ENCODE measurements at places on chromosomes 3 and 15.
A peak's percentile ranks its signal among the peaks of the same experiment; 100 is the strongest.

DNA sequence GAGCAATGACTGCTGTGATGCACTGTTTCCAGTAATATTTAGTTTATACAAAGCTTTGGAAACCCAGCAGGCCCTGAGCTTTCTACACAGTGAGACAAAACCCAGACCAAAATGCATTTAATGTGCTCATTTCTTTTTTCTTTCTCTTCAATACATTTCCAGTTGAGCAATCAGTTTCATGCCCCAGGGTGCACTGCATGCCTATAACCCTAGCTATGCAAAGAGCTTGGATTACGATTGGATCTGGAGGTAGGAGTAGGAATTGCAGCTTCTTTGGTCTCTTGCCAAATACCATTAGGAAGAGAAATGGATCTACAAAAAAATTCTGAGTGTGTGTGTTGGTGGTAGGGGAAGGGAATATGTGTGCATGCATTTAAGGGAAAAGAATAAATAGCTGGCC is 1001.4 kb downstream of the SQOR start:
- no peak for DNase-seq

GRCh38 chr15:85003593-85004312 is 22.1 kb downstream of the PDE8A start:
- no peak for DNase-seq

DNA sequence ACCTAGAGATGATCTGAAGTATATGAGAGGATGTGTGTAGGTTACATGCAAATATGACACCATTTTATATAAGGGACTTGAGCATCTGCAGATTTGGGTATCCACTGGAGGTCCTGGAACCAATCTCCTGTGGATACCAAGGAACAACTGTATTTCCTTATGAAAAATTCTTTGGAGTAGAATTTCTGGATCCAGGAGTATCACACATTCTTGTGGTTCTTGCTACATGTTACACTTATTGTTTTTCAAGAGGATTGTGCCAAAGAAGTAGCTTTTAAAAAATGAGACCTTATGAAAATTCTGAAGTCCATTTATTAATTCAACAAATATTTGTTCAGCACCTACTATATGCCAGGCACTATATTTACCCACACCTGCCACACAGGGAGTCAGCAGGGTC is 15.7 kb upstream of the TBC1D23 start:
- DNase-seq, result no peak

GRCh38 chr3:193190146-193190786 is 50.8 kb upstream of the PLAAT1 start:
- DNase-seq, result peak; percentile 64

- no peak for DNase-seq
Measured at GRCh38 chr3:151974067-151974466, 100.6 kb downstream of the SUCNR1 start.

- DNase-seq, result no peak
Measured at GRCh38 chr3:17742880-17743657, 638 bp upstream of the TBC1D5 start.

DNA sequence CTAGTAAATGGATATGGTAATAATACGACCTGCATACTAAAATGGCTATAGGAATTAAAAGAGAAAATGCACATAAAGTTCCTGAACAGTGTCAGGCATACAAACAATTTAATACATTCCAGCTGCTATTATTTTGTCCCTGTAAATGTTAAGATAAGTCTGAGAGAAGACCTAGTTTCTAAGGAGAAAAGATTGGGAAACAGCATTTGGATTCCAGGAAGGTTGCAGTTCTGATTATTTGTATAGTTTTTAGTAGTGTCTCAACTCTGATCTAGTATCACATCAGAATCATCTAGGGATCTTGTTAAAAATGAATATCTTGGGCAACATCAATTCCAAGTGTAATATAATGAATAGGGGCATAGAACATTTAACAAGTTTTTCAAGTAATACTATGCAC is 905.7 kb downstream of the NSUN3 start:
- DNase-seq, result no peak

GRCh38 chr3:19110335-19110895 is 37.9 kb upstream of the KCNH8 start:
- no peak for DNase-seq

DNA sequence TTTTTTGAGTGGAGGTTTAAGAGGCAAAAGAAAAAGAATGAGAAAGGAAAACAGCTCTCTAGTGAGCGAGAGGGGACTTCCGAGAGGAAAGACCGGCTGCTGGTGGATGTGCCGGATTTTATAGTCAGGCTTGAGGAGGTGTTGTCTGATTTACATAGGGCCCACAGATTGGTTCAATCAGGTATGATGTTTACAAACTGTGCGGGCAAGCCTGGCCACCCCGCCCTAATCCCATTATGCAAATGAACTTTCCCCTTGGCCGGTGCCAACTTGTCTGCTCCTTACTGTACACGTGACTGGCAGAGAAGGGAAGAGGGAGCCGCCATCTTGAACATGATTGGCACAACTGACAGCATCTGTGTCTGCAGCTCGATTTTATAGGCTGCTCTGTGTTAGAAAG is 44.7 kb downstream of the FAM43A start:
- DNase-seq, result peak; percentile 92

- no peak for DNase-seq
Measured at GRCh38 chr3:53009826-53010539, 35.9 kb downstream of the SFMBT1 start.

DNA sequence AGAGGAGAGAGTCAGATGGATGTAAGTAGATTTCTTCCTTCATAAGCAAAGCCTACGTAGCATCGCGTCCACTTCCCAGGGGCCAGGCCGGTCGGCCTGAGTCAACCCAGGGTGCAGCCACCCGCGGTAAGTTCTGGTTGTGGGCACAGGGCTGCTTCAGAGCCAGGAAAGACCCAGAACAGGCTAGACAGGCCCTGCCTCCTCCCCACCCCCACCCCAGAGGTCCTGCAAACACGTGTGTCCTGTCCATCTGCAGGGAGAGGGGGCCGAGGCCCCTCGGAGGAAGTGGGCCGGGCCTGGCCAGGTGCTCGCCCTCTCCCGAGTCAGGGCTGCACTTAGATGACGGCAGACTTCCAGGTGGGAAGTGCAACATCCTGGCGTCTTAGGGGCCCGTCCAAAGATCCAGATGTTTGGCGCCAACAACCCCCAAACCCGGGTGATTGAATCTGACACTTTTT is 100.8 kb upstream of the ALDH1A3 start:
- DNase-seq, result no peak

DNA sequence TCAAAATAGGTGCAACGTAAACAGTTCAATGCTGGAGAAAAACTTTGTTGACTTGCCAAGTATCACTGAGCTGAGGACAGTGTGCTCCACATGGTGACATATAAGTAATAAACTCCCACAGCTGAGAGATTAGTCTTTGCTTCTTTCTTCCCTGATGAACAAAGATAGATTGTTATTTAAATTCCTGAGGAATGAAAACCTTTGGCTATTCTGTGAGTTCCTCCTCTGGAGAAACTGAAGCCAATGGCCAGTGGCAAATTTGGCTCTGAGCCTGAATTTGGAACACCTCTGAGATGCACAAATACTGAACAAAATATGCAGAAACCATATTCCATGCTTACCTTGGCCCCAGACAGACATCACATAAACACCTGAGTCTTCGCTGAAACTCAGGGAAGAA is 63.3 kb downstream of the RPL22L1 start:
- DNase-seq, result no peak

- DNase-seq, result no peak
Measured at GRCh38 chr3:196872316-196872715, 4.6 kb downstream of the SENP5 start.

GRCh38 chr3:143552851-143553250 is 295.4 kb downstream of the SLC9A9 start:
- no peak for DNase-seq

DNA sequence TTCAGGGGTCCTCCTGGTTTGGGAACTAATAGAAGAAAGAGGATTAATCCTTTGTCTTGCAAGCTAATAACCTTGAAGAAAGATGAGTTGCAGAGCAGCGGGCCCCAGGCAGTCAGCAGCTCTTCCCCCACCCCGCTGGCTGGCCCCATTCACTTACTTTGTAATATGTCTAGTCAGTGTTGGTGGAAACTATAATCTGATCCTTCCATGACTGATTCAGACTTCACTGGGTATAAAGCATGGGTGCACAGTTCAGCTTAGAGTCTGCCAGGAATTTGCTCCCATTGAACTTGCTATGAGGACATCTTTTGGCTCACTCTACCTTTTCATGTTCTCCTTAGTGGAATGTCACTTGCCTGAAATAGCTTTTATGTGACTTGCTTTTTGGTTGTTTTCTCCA is 117.7 kb downstream of the CCNL1 start:
- no peak for DNase-seq

GRCh38 chr3:46544771-46545503 is 21.2 kb downstream of the LRRC2 start:
- no peak for DNase-seq

GRCh38 chr3:152121270-152121636 is 147.5 kb upstream of the MBNL1 start:
- no peak for DNase-seq

Measured in NCI-H187 treated with DMSO at 0.1 percent for 48 hours (cell line).